AG09309 (cell line): ENCODE measurements at places on chromosomes 2 and 18.

GRCh38 chr2:142217804-142218203, 87.0 kb upstream of the LRP1B start:
- DNase-seq = no peak

DNA sequence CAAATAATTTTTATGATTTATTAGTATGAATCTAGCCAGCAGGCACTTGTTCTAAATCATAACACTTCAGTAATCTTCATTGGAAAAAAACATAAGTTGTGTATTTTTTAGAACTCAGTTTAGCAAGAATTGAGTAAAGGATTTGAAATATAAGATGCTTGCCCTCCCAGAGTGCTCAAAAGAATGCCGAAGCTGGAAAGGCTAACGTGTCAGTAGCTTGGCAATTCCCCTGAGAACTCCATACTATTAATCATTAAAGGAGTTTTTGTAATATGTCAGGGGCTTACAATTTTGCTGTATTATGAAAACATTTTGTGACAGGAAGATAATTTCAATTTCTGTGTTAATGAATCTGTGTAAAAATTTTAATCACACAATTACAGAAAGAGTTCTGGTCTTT, 122.7 kb downstream of the GULP1 start:
- no peak for DNase-seq

DNA sequence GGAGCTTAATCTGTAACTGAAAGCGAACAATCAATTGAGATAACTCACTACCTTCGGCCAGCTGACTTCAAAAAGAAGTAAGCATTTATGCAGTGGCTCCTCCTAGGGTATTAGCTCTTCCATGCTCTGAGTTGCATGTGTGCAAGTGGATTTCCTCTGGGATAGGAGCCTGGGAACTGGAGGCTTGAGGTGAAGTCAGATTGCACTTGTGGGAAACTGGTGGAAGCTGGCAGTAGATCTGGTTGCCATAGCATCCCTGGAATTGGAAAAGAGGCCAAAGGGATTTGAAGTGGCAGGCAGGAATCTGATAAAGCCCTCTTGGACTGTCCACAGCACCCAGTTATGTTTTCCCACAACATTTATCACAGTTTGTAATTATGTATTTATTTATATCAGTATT, 50.6 kb upstream of the FMNL2 start:
- DNase-seq = no peak

GRCh38 chr2:218717262-218717661, 6.6 kb downstream of the TTLL4 start:
- DNase-seq = no peak

DNA sequence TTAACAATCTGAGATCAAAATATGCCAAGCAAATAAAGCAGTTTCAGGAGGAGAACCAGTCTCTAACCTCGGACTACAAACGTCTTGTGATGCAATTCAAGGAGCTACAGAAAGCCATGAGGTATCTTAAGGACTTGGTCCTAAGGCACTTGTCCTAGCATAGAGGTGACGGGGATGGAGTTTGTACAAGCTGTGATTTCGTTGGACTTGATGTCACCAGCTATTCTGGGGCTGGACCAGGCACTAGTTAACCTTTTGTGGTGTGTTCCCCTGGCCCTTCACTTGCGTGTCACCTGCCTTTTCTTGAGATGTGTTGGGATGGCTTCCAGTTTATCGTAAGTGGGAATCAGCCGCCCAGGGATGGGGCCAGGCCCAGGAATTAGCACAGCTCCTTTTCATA, 33.7 kb downstream of the OTOF start:
- DNase-seq = no peak

- DNase-seq = no peak
These were observed 59.0 kb downstream of the WDSUB1 start for GRCh38 chr2:159227467-159227866.

GRCh38 chr2:173590276-173590861, 235.7 kb downstream of the CDCA7 start:
- DNase-seq = peak; percentile 92

DNA sequence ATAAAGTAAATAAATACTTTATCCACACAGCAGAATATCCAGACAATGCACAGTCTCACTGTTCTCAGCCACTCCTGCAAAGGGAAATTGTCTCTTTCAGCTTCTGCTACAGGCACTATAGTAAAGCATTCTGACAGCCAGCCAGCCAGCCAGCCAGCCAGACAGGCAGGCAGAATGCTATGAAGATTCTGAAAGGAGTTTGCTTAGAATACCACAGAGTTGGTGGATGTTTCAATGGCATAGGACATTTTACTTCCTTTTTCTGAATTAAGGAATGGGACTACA, 116.1 kb upstream of the CYP26B1 start:
- no peak for DNase-seq

- DNase-seq = no peak
These were observed 15.2 kb downstream of the GPC1 start for GRCh38 chr2:240450532-240451107.

DNA sequence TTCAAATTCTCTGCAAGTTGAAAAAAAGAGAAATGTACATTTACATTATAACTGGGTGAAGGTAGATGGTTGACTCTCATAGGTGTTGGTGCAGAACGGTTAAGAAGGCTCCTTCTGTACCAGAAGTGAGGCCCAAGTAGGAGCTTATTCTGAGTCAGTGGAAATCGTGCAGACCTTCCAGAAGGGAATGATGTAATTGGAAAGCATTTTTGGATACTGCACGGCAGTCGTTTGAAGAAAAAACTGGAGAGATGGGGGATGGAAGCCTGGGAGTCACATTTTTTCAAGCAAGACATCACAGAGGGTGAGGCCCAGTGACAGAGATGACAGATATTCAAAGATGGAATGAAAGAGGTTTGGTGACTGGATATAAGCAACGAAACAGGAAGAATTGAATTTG, 39.4 kb downstream of the HRH4 start:
- peak; percentile 34 for DNase-seq

- peak; percentile 2 for DNase-seq
These were observed 154.7 kb upstream of the HS6ST1 start for GRCh38 chr2:128473175-128474035.

DNA sequence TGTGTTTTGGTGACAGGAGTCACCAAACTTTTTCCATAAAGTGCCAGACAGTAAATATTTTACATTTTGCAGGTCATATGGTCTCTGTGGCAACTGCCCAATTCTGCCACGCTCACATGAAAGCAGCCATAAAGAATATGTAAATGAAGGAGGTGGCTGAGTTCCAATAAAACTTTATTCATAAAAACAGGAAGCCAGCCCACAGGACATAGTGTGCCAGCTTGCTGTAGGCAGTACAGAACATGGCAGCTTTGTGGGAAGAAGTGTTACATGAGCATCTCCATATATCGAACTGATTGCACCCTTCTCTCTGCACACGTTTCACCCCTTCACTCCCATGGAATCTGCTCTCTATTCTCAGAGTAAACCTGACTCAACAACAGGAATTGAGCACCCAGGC, 10.2 kb downstream of the ASB18 start:
- no peak for DNase-seq

DNA sequence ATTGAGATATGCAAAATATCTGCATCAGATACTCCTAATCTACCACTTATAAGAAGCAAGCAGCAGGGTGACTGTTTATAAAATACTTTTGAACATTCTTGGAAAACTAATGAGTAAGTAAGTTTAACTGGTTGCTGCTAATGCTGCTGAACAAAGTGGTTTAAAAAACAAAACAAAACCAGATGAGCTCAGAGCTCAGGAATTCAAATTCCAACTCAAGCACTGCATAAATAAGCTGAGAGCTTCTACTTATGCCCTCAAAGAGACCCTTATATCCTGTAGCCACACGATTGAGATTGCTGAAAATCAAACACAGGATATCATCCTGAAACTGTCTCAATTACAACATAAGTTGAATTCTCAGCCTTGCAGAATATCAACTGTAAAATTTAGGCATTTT, 62.3 kb upstream of the NYAP2 start:
- DNase-seq = peak; percentile 32

GRCh38 chr2:134232868-134233727, 20.8 kb upstream of the MGAT5 start:
- DNase-seq = no peak

- DNase-seq = peak; percentile 46
These were observed 44.9 kb downstream of the DYSF start for GRCh38 chr2:71498261-71498701.
